ENCODE measurements at places on chromosomes 7 and 10. TPM values are rescaled to one million over a fixed set of nuclear protein-coding genes. Genes with fewer than 3 reads are reported as not detected.

The XPNPEP1 gene
- total RNA-seq: 99.9 TPM

- DNase-seq: no peak
Observed at GRCh38 chr10:98226508-98227144, 41.4 kb downstream of the LOXL4 start.

GRCh38 chr7:78218876-78219275, 420.3 kb downstream of the PHTF2 start:
- DNase-seq: no peak

GRCh38 chr7:98283127-98283886, 1.8 kb downstream of the BRI3 start:
- no peak for DNase-seq

- DNase-seq: no peak
Observed at GRCh38 chr7:2354939-2355704, 495 bp downstream of the EIF3B start.

The ACBD7 gene
- 0.90 TPM for total RNA-seq

GRCh38 chr7:3862774-3863173, 561.7 kb downstream of the SDK1 start:
- DNase-seq: no peak

The NOS3 gene
- 1.2 TPM for total RNA-seq

The POM121 gene
- total RNA-seq: 114 TPM

DNA sequence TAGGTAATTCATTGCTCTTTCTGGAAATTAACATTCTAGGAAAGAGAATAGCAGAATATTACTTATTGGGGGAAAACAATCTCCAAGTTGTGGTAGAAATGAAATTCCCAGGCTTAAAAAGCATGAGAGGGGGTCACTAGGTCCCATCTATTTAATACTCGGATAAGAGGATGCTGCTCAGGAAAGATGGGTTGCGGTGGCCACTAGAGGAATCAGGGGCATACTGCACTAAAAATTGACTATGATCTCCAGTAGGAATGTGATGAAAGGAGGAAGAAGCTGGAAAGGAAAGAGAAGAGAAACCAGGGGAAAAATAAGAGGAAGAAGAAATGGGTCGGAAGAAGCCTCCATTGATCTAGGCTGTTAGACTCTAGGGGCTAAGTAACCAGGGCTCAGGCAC, 192.8 kb downstream of the GPAM start:
- DNase-seq: no peak

GRCh38 chr10:71598621-71599055, 120.9 kb downstream of the C10orf105 start:
- DNase-seq: no peak

All from natural killer cell treated with Interleukin-12 subunit alpha and Interleukin-12 subunit beta and Interleukin-15 and Interleukin-18, amount 100 ng/mL, for 72 hours (primary cell).